H4 (cell line): ENCODE measurements at places on chromosomes 11 and 22. TPM values are rescaled to one million over a fixed set of nuclear protein-coding genes. Genes with fewer than 3 reads are reported as not detected.

The C11orf65 gene
- 0.41 TPM in 1 of 2 replicates, not detected in the other for total RNA-seq

The PLA2G6 gene
- total RNA-seq, result 2.5 and 12.2 TPM in 2 replicates

The ACRV1 gene
- not detected in 2 replicates for total RNA-seq

The CAPN5 gene
- 4.5 and 8.8 TPM in 2 replicates for total RNA-seq

The SYT13 gene
- 0.06 TPM in 1 of 2 replicates, not detected in the other for total RNA-seq
